ENCODE measurements at places on chromosomes 3 and 15.
A peak's percentile ranks its signal among the peaks of the same experiment; 100 is the strongest.

DNA sequence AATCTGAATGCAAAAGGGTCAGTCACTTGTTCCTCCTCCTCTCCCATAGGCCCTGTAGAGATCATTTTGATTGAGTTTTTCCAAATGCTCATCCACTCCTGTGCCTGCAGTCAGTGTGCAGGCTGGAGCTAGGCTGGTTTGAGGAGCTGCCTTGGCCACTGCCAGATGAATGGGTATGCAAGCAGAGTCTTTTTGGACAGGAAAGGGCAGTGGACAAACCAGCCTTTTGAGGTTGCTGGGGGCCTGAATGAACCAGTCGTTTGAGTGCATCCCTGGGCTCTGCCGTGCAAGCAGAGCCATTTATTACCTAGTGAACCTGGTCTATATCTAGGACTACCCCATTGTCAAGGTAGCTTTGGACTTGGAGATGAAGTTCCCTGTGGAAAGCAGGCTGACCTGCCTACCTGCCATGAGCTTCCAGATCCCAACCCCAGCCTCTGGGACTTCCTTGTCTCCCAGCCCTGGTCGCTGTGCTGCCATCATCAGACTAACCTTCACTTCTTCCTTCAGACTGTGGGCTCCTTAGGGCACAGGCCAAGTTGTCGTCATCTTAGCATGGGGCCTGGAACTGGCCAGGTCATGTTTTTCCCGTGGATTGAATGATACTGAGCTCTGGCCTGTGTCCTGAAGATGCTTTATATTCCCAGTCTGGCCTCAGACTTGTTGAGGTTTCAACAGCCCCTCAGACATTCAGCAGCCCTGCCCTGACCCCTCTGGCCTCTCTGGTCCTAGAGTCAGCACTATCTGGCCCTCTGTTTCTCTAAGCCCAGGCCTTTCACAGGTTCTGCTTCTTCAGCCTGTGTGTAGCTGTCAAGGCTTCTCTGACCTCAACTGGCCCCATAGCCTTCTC, 55.5 kb upstream of the PRR23C start:
- DNase-seq: no peak

GRCh38 chr3:129911261-129911861, 17.9 kb upstream of the TMCC1 start:
- peak; percentile 29 for DNase-seq

DNA sequence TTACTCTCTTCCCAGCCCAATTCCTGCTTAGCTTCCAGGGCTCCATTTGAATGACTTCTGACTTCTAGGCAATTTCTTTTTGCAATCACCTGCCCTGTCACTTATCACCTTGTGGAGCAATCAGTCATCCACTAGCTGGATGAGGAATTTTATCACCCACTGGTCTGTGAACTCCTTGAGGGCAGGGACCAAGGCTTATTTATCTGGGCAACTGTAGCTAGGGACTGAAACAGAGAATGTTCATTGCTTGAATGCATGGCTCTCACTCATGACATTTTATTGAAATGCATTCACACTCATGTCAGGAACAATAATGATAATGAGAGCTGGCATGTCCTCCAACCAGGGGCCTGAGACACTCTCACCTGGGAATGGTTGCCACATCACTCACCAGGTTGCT, 15.5 kb downstream of the TNFAIP8L3 start:
- DNase-seq: no peak

GRCh38 chr15:73696641-73697001, 12.4 kb downstream of the CD276 start:
- no peak for DNase-seq

DNA sequence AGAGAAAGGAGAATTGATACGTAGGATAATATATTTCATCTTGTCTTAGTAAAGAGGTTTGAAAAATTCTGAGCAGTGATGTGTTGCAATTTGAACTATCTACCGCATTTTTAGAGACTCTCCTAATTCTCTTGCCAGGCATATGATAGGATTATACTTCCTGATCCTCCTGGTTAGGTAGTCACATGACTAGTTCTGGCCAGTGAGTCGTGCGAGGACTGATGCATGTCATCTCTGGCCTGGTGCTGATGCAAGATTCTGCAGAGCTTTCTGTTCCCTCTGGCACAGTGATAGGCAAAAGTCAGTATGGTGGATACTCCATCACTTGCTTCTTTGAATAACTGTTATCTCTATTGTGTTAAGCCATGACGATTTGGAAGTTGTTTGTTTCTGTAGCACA, 277.6 kb upstream of the NAALADL2 start:
- no peak for DNase-seq

DNA sequence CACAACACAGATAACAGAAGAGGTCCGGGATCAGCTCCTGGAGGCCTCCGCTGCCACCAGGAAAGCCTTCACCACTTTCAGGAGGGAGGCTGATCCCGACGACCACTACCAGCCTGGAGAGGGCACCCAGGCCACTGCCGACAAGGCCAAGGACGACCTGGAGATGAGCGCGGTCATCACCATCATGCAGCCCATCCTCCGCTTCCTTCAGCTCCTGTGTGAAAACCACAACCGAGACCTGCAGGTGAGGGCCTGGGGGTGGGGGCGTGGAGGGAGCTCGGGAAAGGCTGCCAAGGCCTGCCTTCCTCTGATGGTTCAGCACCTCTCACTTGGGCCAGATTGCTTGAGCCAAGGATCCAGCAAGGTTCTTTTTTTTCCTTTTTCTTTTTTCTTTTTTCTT, 210.7 kb upstream of the BHLHE40 start:
- no peak for DNase-seq

- DNase-seq: no peak
Observed at GRCh38 chr3:129282727-129283327, 4.2 kb downstream of the HMCES start.

- no peak for DNase-seq
Observed at GRCh38 chr3:33732394-33732793, 14.3 kb upstream of the CLASP2 start.

DNA sequence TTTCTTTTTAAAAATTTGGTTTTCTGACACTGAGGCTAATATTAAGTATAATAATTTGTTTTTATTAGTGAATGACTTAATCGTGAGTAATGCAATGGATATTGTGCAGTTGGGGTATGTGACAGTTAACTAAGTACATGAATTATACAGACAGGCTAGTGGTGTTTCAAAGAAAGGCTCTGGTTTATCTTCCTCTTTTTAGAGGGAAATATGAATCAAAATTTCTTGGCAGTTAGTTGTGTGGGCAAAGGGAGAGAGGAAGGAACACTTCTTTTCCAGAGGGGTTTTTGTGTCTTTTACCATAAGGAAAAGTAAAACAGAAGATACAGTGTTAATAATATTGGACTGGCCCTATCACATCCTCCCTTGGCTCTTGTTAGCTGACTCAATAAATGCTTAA, 2.7 kb downstream of the ZNF654 start:
- DNase-seq: no peak

GRCh38 chr3:127389913-127390312, 102.1 kb upstream of the PRR20G start:
- no peak for DNase-seq

DNA sequence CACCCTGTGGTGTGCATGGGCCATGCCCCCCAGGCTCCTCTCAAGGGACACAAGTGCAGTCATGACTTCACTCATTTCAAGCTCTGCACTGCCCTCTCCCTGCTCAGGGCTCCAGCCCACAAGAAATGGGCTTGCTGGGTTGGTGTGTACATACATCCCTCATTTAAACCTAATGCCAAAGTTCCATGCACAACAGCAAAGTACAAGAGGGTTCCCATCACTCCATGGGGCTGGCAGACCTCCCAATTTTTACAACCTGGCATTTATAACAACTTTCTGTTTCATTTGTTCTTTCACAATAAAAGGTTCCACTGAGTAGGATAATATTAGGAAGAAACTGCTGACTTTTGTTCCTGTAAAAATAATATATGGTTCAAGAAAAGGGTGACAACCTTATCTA, 54.3 kb downstream of the HERC2 start:
- DNase-seq: no peak

- no peak for DNase-seq
Observed at GRCh38 chr3:122268257-122269024, 56.6 kb upstream of the CSTA start.

GRCh38 chr3:22981861-22982260, 221.3 kb upstream of the UBE2E2 start:
- DNase-seq: no peak

- DNase-seq: no peak
Observed at GRCh38 chr3:129705274-129705673, 98.8 kb upstream of the PLXND1 start.

DNA sequence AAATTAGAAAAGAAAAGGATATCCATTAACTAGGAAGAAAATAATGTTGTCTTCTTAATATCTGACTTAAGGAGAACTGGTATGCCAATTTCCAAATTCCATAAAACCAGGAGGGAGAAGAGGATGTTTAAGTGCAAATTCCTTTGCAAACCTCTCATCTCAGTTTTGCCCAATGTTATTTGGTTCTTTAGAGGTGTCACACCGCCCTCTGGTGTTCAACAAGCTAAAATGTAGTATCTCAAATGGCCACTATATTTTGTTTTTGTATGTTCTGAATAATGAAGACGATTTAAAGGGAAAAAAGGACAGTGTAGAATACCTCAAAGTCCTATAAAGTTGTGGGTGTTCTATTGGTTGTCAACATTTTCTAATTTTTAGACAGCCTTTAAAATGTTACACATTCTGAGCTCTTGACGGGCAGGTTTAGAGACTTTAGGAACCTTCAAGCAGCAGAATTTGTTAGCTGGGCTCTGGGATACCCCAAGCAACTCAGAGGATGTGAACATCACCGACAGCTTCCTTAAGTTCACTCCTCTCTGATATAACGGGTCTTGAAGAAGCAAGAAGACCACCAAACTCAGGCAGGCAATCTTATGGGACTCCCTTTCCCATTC, 458.3 kb downstream of the MFSD1 start:
- peak; percentile 67 for DNase-seq

DNA sequence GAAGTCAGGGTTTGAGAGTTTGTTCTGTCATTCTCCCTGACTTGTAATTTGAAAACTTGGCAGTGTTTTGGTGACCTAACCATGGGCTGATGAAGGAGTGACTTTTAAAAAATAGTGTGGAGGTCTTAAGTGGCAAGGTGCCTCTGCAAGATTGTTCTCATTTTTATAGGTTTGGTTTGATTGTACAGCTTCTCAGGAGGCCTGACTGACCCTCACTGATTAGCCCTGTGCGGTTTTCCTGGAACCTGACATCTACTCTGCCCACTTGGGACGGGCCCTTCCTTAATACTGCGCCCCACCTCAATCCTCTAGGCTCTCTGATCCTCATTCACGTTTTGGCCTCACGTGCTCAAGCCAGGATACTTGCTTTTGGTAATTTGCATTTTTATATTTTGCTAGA, 2.8 kb downstream of the UBE2E1 start:
- no peak for DNase-seq

- DNase-seq: no peak
Observed at GRCh38 chr15:45594319-45594718, 7.1 kb downstream of the BLOC1S6 start.

GRCh38 chr3:177196456-177197040, 734 bp downstream of the TBL1XR1 start:
- peak; percentile 52 for DNase-seq
